ENCODE measurements at places on chromosomes 11 and 22.

GRCh38 chr11:65069217-65069616 is 10.9 kb upstream of the NAALADL1 start:
- no peak for DNase-seq

DNA sequence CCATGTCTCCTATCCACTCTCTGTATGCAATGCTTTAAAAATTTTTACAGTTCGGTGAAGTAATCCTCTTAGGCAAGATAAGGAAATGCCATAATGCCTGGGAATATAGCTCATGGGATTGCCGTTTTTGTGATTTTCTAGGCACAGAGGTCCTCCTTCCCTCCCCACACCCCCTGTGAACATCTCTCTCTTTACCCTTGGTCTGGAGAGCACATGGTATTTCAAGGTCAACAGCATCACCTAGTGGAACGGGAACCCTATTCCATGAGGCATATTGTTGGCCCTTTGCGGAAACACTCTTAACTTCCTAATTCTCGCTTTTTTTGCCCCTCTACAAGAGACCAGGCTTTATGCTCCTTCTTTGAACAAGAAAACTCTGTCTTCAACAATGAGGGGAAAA is 8.8 kb downstream of the NXPE4 start:
- no peak for DNase-seq

GRCh38 chr22:23520863-23521440 is 59.1 kb downstream of the IGLL1 start:
- no peak for DNase-seq

DNA sequence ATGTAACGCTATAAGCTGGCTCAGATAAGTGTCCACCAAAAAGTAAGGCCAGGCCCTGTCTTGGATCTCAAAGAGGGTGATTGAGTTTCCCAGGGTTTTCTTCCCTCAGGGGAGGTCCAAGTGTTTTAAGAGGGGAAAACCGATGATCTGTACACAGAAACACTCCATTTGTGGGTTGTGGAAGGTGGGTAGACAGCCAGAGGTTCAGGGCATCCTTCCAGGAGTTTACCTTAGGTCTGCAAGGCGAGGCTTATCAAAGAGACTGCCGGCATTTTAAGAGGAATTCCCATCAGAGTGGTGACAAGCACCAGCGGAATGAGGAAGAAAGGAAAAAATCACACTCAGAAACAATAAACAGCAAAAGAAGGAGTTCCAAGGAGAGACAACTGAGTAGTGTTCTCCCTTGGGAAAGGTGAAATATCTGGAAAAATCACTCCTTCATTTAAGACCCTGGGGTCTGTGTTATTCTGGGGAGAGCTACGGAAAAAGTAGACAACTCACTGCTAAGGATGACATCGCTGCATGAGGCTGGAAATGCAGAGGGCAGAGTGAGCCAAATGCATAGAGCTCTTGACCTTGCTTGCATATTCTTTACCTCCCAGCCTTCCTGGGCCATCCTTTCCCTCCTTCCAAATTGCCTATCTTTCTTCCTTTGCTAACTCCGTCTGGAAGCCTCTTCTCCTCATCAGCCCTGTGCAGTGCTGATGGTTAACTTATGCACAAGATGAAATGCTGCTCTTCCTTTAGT is 22.1 kb upstream of the MMP7 start:
- no peak for DNase-seq

DNA sequence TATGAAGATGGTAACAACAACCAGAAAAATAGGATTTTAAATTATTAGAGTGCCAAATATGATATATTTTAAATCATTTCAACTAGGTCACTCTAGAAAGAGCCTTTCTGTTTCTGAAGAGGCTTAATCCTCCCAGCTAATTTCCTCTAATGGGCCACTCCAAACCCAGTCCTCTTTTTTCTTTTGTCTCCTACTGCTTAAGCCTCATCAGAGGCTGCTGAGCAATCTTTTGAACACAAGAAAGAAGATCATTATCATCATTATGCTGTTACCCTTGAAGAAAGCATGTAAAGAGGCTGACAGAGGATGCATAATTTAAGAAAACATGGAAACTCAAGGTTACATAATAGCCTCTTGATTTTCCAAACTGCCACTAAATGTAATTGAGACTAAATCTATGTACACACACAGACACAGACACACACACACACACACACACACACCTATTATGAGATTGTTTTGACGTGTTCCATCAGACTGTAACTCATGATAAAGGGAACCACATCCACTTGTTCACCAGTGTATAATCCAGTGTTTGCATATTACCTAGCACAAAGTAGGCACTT is 519.6 kb downstream of the METTL15 start:
- DNase-seq, result no peak

DNA sequence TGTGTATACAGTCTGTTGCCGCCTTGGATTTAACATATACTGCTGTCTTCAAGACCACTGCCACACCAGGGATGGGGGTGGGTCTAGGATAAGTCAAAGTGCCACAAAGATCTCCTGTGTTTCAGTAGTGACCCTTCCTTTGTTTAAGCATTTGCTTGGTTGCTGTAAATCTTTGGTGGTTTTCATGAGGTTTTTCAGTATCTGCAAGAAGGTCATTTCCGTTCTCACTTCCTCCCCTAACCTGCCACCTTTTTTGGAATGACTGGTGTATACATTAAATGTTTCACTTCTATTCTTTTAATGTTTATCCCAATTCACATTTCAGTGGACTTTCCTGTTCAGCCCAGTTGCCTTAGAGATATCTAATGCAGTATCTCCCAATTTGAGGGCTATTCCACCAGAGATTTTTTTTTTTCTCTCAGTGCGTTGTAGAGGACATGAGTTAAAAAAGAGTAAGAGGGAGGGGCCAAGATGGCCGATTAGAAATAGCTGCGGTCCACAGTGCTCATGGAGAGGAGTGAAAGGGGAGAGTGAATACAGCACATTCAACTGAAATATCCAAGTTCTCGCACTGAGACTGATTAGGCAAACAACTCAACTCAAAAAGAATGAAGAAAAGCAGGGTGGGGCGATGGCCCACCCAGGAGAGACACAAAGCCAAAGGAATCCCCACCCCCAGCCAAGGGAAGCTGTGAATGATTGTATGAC is 43.2 kb downstream of the USP47 start:
- no peak for DNase-seq

GRCh38 chr22:38715176-38715764 is 9.5 kb downstream of the GTPBP1 start:
- DNase-seq, result no peak

DNA sequence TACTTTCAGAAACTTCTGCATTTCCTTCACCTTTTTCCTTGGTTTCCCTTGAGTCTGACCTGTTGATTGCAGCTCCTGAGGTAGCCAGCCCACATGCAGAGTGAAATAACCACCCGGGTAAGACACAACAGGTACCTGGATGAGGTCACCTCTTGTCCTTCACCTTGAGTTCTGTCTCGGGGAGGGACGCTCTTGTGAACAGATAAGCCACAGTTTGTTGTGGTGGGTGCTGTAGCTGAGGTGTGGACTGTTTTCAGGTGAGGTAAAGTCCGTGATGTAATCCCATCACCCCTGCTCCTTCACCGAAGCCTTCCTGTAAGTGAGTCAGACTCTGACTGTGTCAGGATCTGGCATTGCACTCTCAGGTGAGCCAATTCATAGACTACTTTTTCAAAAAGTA is 183.1 kb downstream of the NAV2 start:
- DNase-seq, result no peak

- DNase-seq, result no peak
These were observed 12.8 kb downstream of the CD44 start for GRCh38 chr11:35151683-35152280.

DNA sequence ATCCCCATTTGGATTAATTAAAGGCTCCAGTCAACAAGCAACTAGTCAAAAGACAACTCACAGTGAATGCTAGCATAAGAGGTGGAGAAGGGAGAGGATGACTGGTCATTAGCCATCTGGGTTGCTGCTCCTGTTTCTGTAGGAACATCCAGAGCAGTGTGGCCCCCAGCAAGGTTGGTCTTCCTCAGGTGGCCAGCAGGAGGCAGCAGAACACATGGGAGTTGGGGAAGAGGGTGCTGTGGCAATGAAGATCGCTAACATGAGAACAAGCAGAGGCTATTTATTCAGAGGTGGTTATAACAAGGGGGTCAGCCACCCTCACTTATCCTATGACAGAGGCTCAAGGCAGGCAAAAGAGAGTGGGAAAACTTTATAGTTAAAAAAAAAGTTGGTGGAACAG is 21.3 kb downstream of the IZUMO1R start:
- no peak for DNase-seq

DNA sequence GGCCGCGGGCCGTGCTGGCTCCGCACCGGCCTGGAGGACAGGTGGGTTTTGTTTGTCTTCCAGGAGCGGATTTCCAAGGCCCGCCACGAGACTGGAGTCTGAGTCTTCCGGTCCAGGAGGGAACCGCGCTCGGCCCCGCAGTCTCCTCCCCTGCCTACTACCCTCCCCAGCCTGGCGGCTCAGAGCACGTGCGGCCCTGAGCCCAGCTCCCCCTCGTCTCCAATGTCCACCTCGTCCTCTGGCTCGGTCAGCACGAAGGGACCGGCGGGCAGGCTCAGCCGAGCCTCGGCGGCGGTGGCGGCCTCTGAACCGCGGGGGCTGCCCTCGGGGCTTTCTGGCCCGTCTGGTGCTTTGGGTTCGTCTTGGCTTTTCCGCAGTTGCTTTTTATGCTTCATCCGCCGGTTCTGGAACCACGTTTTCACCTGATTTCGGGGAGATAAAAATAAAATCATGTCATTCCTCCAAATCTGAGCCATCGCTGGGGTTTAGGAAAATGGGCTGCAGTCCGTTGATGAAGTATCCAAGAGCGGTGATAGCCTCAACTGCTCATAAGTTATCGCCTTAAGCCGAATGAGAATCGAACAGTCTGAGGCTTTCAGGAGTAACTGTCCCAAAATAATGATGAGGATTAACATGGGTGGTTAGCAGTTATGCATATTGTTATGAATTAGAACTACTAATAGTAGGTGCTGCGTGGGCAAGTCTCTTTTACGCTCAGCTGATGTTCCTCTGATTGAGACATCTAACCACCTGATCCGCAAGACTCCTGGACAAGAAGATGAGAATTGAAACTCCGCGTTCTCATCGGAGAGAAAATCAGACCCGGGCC is 4.0 kb downstream of the BSX start:
- no peak for DNase-seq

GRCh38 chr22:38572065-38572464 is 2.1 kb upstream of the DMC1 start:
- DNase-seq, result no peak

GRCh38 chr11:10637731-10638151 is 55.8 kb downstream of the IRAG1 start:
- DNase-seq, result no peak

DNA sequence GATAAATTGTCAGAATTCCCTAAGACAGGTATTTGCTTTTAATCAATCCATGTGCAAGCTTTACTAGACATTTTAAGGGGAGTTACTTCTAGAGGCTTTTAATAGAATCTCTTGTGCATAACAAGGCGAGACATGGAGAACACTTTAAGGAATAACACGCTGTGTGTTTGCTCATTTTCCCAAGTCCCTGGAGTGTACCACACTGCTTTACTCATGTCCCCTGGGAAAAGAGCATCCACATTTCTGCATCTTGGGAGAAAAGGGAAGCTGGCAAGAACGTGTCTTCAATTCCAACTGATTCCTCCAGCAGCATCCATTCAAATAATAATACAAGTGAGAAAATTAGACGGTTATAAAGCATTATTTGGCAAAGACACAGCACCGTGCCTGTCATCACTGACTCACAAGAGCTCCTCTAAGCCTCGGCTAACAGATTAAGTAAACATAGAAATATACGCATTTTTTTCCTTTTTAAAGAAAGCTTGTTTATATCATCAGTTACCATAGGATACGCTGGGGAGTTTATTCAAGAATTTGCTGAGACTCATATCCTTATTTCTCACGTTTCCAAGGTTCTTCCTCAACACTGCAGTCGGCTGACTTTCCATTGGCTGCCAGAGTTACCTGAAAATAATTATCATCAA is 121.5 kb downstream of the CD44 start:
- DNase-seq, result no peak

GRCh38 chr11:83282084-83282716 is 4.0 kb downstream of the CCDC90B start:
- no peak for DNase-seq

GRCh38 chr11:46918083-46918787 is at the start of gene LRP4:
Gene LRP4 (minus strand): TSS chr11:46918550. CDS start chr11:46918379, 171 bp downstream.
- no peak for DNase-seq

- DNase-seq, result no peak
These were observed 232.7 kb upstream of the B3GAT1 start for GRCh38 chr11:134644476-134645456.

- no peak for DNase-seq
These were observed 25.7 kb downstream of the ARHGEF17 start for GRCh38 chr11:73333640-73334383.

- peak; percentile 47 for DNase-seq
These were observed 125.8 kb downstream of the MICAL2 start for GRCh38 chr11:12235947-12236743.

DNA sequence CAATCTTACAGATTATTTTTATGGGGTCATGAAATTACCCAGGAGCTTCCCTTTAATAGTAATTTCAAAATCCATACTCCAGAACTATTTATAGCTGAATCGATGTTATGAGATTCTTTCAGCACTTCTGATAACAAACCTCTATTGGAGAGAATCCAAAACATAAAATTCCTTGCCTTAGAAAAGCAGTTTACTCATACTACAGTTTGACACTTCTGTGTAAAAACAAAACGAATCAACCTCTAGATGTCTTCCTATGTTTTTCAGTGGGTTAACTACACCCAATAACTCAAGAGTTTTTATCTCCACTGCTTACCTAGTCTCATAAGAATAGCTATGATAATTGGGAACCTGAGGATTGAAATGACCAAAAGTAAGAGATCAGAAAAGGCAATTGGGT is 35.6 kb downstream of the KIF18A start:
- DNase-seq, result no peak

- no peak for DNase-seq
These were observed 63.0 kb upstream of the PITPNB start for GRCh38 chr22:27982106-27982505.

GRCh38 chr11:97883086-97883485 is 1137.7 kb upstream of the CNTN5 start:
- DNase-seq, result no peak

DNA sequence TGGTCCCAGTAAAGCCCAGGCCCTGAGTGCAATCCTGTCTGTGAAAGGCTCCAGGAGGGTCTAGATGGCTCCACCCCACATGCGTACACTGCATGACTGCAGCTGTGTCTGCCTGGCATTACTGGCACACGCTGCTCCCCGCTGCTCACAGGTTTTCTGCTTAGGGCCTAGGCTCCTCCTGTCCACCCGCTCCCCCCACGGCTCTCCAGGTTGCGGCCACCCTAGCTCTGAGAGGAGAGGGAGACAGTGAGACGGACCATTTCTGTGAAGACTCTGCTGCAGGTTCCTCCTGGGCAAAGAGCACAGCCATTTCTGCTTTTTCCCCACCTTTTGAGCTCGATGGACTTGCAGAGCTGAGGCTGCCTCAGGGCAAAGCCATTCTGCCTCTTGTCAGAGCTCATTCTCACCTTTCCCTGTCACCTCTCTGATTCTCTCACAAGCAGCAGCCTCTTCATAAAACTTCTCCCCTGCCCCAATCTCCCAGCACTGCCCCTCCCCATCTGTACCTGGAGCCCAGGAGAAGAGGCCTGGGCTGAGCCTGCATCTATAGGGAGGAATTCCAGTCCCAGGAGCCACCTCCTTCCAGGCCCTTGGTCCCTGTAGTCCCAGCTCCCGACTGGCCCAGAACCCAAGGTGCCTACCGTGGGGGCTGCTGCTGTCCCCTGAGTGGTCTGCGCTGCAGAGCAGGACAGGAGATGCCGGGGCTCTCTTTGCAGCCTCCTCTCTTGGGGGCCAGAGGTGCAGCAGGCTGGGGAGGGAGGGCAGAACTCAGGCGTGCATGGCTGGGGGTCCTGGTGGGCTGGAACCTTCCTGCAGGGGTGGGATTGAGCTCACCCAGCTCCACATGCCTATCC is 433.7 kb upstream of the B3GAT1 start:
- no peak for DNase-seq

- DNase-seq, result no peak
These were observed 33.4 kb downstream of the MIAT start for GRCh38 chr22:26690654-26691376.

Measured in left renal pelvis (tissue), 4 donors.